Hindlimb muscle (tissue), 1 donor: ENCODE measurements at places on chromosomes 6 and 20.

DNA sequence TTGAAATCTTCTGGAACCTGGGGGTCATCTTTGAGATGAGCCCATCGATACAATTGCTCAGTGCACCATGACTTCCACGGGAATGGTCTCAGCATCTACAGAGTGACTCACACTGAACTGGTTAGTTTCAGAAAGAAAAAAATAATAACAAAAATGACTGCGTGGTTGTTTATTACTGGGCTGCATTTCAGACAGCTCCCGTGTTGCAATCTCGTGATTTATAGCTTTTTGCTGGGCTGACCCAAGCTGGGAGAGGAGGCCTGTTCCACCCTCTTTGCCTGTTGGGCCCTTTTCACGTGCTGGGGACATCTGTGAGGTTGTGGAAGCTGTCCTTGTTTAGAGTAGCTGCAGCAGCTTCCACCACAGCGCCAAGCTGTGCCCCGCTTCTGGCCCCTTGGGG, 225.5 kb downstream of the BMP7 start:
- no peak for DNase-seq

GRCh38 chr6:34680802-34681515, 15.6 kb downstream of the ILRUN start:
- DNase-seq, result no peak

DNA sequence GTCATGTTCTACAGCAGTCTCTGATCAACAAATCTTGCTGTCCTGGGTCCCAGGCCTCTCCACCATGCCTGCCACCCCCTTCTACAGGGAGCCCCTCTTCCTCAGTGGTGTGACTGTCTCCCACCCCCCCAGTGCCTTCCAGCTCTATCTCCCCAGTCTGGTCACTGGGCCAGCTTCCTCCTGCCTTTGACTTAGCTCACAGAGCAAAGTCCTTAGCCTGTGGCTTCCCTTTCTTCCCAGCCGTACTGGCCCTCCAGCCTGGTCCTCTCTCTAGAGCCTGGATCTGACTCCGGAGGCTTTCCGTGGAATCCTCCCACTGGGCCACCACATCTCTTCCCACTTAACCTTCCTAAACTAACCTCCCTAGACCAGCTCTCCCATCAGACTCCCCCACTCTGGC, 17.0 kb downstream of the MAPK13 start:
- no peak for DNase-seq

GRCh38 chr6:64012351-64013001, 376.9 kb downstream of the PHF3 start:
- DNase-seq, result peak; percentile 72

DNA sequence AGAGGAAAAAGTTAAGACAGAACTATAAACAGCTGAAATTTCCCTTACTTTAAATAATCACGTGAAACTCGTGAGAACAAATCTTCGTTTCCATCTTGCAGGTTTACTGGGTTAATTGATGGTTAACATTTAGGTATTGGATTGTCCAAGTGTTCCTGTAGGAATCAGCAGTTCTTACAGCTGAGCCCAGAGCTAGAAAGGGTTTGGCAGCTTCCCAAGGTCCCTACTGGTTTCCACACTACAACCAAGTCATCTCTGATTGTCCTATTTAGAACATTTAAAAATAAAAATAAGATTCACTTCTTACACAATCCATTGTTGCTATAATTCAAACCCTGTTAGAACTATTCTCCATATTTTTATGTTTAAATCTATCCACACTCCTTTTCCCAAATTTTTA, 15.8 kb downstream of the MPC1 start:
- DNase-seq, result no peak

DNA sequence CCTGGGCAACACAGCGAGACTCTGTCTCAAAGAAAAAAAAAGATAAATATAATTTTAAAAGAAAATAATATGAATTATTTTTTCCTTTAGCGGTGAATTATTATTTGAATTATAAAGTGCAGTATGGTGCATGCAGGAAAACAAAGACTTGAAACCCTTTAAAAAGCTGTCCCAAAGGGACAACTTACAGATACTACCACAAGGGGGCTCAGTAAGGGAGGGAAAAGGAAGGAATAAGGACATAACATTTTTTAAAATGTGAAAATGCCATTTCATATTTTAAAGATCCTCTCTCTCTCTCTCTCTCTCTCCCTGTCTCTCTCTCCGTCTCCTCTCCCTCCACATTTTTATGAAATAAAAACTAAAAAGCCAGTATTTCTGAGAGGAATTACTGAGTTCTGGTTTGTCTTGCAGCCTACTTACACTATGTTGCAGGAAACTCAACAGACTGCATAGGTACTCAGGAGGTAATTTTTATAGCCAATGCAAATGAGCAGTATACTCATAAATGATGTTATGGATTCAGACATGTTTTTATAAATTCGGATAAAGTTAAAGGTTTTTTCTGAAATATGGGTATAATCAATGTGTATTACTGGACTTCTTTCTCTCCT, 455.0 kb upstream of the GJE1 start:
- peak; percentile 18 for DNase-seq

DNA sequence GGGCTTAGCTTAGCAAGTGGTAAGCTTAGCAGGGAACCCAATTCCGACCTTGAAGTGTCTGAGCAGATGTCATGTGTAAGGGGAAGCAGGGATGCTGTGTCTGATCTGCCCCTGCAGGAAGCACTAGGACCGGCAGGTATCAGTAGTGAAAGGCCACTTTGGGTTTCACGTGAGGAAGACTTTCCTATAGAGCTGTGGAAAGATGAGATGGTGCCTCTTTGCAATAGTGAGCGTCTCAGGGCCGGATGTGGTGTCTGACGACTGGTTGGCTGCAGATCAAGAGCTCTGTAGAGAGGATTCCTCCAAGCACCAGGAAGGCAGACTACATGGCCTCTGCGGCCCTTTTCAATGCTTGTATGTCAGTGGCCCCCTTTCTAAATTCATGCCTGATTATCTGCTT, 98.3 kb downstream of the TIAM2 start:
- no peak for DNase-seq
